Stimulated activated CD8-positive, alpha-beta memory T cell treated with anti-CD3 and anti-CD28 coated beads, Interleukin-4, amount 100 ng/mL, for 4 hours (primary cell): ENCODE measurements at places on chromosomes 7 and 10.

DNA sequence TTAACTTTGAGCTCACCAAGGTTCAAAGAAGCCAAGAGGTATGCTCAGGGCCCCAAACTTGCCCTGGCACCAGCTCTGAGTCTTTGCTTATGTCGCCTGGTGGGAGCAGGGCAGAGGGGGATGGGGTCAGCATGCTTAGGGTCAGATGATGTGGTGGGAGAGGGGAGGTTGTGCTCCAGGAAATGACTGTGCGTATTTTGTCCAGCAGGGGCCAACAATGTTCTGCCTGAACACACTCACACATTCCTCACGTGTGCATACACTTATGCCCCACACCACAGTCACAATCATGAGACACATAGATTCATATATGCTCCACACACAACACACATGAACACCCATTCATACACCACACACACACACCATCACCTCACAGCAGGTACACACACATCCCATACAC, 4.4 kb upstream of the RAMP3 start:
- DNase-seq: no peak

- DNase-seq: no peak
Observed at GRCh38 chr7:98125759-98126158, 19.1 kb downstream of the LMTK2 start.

- no peak for DNase-seq
Observed at GRCh38 chr10:124322191-124322980, 96.3 kb downstream of the OAT start.

GRCh38 chr10:114525368-114525949, 121.2 kb upstream of the AFAP1L2 start:
- no peak for DNase-seq

- DNase-seq: no peak
Observed at GRCh38 chr7:139451638-139452037, 31.8 kb downstream of the KLRG2 start.

GRCh38 chr10:43970018-43970698, 321.5 kb upstream of the ZNF32 start:
- no peak for DNase-seq

- no peak for DNase-seq
Observed at GRCh38 chr7:3188946-3189345, 112.1 kb upstream of the SDK1 start.

GRCh38 chr10:12160664-12161063, 31.2 kb downstream of the SEC61A2 start:
- DNase-seq: no peak

DNA sequence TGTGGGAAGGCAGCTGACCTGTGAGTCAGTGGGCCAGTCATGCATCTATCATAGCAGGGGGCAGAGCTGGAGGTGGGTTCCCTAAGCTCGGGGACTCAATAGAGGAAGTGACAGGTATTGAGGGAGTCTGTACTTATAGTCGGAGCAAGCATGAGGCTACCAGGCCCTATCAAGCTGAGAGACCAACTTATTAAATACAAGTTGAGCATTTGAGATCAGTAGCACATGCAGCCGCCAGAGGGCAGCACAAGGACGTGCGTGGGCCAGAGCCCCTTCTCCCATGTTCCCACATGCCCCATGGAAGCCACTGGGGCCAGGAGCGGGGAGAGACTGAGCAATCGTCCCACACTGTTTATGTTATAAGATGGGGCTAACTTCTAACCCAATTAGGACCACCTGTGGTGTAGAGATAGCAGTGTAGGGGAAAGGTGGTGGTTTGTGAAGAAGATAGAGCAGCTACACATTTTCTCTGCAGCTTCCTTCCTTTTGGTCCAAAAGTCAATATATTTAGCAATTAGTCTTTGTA, 13.0 kb upstream of the STK31 start:
- peak; percentile 2 for DNase-seq

DNA sequence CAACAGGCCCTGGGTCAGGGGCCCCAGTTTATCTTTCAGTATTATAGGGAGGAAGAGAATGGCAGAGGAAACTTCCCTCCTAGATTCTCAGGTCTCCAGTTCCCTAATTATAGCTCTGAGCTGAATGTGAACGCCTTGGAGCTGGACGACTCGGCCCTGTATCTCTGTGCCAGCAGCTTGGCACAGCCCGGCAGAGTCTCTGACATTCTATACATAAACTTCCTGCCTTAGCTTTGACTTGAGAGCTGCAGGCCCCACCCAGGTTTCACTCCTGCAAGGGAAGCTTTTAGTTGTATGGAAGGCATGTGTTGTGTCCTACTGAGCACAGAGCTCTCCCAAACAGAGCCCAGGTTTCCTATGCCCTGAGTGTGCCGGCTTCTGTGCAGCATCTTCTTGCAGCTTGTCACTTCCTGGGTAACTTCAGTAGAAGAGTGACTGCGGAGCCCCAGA, 205.6 kb upstream of the PRSS58 start:
- no peak for DNase-seq

DNA sequence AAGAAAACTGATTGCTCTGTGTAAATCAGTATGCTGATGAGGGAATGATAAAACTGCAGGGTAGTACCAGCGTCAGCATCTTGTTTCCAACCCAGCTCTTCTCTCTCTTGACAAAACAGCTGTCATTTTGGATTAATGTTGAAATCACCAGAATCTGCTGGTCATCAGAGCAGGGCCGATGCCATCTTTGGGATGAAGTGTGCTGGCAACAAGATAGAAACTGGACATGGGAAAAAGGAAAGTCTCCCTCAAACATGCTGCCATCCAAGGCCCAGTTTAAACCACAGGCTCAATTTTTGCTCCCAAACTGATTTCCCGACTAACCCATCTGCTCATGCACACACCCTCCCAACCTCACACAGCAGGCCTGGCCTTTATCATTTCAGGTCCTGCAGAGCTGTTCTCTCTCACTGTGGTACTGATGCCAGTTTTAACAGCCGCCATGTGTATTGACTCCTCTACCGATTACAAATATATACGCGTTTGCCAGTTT, 285.2 kb downstream of the AUTS2 start:
- no peak for DNase-seq

DNA sequence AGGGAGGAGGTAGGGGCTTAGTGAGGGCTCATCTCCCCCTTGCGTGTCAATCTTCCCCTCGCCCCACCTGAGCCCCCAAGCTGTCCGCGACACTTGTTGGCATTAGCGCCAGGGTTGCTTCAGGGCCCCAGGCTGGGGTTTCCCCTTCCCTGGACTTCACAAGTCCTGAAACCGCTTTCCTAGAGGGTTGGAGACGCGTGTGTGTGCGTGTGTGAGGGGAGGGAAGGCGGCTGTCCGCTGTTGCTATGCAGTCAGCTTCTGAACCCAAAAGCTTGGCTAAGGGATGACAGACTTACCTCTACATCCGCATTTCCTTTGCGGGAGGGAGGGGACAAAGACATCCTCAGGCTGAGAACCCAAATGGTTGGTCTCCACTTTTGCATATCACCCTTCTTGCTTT, 803 bp downstream of the GOLGA7B start:
- no peak for DNase-seq

- no peak for DNase-seq
Observed at GRCh38 chr7:146922782-146923181, 806.2 kb downstream of the CNTNAP2 start.

DNA sequence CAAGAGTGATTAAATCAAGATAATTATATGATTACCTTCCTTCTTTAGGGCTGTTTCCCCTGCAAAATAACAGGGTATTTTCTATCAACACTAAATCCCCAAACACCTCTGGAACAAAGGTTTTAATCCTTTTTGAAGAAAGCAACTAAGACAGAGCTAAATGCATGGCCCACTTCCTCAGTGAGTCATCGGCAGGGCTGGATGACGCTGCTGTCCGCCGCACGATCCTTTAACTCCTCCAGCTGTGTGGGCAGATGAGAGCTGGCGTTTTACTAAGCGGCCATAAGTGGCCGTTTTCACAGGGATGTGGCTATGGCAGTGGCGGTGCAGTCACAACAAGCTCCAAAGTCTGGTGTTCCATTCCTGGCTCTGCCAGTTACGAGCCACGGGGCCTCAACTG, 76.0 kb upstream of the C1QL3 start:
- no peak for DNase-seq

- peak; percentile 55 for DNase-seq
Observed at GRCh38 chr10:119595676-119596515, 868 bp downstream of the TIAL1 start.

DNA sequence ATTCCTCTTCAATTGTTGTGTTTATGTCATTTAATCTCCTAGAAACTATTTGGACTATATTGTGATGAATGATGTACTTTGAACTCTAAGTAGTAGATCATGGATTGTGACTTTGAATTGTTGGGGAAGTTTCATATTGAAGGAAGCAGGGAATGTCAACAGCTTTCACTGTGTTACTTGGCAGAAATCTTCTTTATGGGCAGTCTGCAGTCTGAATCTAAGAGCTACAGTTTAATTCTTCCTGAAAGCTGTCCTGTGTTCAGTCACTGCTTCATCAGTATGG, 91.6 kb downstream of the PPP1R9A start:
- no peak for DNase-seq

DNA sequence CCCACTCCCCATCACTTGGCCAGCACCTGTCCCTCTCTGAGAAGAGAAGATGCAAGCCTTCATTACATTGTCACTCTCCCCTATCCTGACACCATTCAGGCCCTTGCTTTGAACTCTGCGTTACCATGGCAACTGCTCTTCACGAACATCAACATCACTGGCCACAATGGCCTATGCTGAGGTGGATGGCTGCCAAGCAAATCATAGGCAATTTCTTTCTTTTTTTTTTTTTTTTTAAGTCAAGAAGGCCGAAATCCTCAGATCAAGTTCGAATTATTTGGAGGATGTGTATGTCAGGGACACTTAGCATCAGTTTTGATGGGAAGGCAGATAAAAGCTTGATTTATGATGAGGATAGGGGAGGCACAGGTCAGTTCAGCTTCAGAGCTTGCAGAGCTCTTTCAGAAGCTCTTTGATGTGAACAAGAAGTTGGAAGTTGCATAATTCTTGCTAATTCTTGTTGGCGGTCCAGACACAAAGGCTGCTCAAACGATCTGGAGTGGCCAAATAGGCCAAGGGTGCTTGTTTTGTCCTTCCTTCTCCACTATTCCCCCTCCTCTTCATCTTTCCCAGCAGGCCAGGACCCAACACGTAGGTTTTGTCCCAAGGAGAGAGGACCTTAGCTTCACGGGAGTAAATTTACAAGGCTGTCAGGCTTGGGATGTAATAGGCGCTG, 179.9 kb upstream of the NPVF start:
- DNase-seq: no peak

DNA sequence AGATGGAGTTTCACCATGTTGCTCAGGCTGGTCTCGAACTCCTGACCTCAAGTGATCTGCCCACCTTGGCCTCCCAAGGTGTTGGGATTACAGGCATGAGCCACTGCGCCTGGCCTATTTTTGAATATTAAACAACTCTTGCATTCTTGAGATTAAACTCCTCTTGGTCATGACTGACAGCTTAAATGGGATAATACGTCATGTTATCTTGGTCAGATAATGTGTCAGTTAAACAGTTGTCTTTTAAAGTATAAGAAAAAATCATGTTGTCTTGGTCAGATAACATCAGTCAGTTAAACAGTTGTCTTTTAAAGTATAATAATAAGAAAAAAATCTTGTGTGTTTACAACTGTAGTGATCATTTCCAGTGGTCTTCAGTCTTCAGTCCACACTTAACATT, 73.6 kb upstream of the SYPL1 start:
- DNase-seq: no peak

- DNase-seq: no peak
Observed at GRCh38 chr7:154871928-154872750, 130.8 kb downstream of the PAXIP1 start.

- no peak for DNase-seq
Observed at GRCh38 chr10:132862485-132863420, 76.8 kb upstream of the NKX6-2 start.

- DNase-seq: no peak
Observed at GRCh38 chr7:149196151-149196704, 882 bp downstream of the ZNF282 start.

DNA sequence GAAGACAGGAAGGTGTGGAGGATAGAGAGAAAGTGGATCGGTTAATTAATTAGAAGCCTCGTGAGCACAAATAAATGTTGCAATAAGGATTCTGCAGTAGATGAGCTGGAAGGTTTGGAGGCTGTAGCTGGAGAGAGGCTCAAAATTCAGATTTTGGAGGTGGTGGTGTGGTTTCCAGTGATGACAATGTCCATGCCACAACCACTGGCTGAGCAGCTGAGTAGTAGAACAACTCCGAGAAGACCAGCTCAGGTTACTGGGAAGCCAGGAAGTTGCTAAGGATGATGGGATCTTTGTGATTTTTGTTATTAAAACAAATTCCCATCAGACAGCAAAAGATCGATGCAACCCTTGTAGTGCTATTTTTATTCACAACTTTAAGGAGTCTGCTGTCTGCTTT, 7.7 kb downstream of the SLC26A4 start:
- DNase-seq: no peak

DNA sequence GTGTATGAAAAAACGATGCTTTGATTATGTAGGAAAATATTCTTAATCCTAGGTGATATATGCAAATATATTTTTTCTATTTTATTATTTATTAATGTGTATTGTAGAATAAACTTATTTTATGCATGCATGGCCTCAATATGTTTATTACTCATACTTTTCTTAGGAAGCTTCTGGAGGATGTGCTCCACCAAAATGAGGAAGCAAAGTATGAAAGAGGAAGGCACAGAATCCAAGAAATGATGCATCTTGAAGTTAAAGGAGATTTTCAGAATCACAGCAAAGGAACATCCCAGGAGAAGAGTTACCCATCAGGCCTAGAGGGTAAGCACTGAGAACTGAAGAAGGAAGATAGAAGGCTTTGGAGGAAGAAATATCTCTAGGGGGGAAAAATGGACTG, 35.0 kb upstream of the MRPS16 start:
- no peak for DNase-seq

- DNase-seq: no peak
Observed at GRCh38 chr10:90168244-90168643, 466.9 kb downstream of the KIF20B start.

- DNase-seq: no peak
Observed at GRCh38 chr7:45574416-45574668, 174 bp downstream of the ADCY1 start.

DNA sequence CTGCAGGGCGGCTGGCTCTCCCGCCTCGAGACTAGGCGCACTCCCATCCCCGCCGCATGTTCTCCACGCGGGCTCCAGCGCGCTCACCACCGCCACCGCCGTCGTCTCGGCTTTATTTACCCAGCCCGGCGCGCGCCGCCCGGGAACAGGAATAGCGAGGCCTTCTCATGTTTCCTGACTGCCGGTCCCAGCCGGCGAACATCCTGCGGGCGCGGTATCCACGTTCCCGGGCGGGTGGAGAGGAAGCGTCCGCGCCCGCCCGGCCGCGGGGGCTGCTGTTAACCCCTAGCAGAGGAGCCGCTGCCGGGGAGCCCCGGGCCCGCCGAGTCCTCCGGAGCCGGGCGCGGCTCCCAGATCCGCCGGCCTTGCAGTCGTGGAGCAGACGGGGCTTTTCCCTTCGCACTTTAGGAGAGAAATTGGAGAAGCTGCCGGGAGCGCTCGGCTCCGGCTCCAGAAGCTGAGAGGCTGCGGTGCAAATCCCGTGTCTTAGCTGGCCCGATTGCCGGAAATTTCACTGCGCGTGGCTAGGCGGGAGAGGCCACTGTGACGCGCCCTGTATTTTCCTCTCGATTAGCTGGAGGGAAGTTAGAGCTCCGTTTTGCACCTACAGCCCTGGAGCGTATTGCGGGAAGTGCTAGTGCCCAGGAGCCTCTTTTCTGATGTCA, at the start of gene MKX:
Gene MKX, minus strand, starts transcription at position 88 of the 665 bp plus-strand sequence. CDS start 2,404 bp downstream, outside the sequence.
- no peak for DNase-seq

- DNase-seq: no peak
Observed at GRCh38 chr10:30437031-30437841, 3.3 kb downstream of the MAP3K8 start.

- no peak for DNase-seq
Observed at GRCh38 chr10:75924309-75924902, 493.0 kb downstream of the LRMDA start.

- DNase-seq: no peak
Observed at GRCh38 chr7:101218236-101219125, 516 bp downstream of the ZNHIT1 start.
